ENCODE measurements at places on chromosomes 7 and 10.

- DNase-seq = no peak
Observed at GRCh38 chr10:69259547-69260243, 18.6 kb upstream of the HK1 start.

GRCh38 chr7:43482679-43483252 is 100.1 kb upstream of the STK17A start:
- DNase-seq = no peak

GRCh38 chr10:109912335-109913281 is 10.7 kb downstream of the XPNPEP1 start:
- no peak for DNase-seq

DNA sequence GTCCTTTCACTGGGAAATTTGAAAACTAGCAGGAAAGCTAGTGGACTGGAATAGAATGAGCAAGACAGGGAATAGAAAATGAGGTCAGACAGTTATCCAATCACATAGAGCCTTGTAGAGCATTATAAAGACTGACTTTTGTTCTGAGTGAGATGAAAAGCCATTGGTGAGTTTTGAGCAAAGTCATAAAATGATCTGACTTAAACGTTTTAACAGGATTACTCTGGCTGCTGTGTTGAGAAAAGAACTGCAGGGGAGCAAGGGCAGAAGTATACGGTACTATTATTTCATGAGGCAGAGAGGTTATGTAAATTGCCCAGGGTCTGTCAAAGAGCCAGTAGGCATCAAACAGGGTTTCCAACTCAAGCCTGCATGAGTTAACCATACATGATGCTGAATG is 393.4 kb downstream of the TFEC start:
- DNase-seq = no peak

DNA sequence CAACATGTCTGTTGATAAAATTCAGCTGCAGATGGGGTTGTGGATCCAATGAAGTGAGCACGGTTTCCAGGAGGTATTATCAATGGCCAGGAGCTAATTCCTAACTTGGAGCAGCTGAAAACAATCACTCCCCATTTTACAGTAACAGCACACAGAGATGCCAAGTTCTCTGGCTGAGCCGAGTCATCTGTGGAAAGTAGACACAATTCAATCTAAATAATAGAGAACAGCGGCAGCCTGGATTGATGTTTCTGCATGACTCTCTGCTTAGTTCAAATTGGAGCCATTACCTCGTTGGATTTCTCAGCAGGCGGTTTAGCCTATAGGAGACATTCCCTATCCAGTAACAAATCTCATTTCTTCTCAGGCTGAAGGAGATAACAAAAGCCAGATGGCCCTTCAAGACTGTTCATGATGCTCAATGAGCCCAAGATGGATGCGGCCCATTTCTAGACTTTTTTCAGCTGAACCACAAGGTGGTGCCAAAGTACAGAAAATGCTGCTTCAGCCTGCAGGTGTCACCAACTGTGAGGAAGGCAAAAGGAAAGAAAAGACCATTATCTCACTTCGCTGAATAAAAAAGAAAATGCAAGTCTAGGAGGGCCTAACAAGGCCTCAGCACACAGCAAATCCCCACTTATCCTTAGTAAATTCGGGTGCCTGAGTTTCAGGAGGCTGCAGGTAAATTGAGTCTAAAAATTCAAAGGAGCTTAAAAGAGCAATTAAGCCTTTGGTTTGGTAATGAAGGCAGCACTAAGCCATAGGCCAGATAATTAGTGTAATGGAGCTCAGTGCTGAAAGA is 83.7 kb downstream of the SLC16A9 start:
- peak; percentile 16 for DNase-seq

GRCh38 chr7:74178632-74179031 is 4.5 kb downstream of the EIF4H start:
- no peak for DNase-seq

DNA sequence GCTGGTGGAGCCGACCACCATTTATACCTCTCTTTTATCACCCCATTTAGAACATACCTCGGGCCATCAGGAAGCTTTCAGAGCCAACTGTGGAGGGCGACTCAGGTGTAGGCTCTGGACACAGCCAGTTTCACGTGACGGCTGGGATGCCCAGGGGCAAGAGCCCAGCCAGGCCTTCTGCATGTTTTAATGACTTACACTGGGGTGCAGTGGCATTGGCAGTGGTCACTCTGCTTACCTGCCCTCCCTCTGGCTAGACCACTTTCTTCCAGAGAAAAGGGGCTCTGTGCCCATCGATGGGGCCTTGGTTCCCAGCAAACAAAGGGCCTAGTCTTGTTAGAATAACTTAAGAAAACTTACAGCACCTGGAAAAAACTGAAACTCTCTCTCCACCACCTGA is 50.0 kb downstream of the PNLIPRP2 start:
- DNase-seq = no peak

DNA sequence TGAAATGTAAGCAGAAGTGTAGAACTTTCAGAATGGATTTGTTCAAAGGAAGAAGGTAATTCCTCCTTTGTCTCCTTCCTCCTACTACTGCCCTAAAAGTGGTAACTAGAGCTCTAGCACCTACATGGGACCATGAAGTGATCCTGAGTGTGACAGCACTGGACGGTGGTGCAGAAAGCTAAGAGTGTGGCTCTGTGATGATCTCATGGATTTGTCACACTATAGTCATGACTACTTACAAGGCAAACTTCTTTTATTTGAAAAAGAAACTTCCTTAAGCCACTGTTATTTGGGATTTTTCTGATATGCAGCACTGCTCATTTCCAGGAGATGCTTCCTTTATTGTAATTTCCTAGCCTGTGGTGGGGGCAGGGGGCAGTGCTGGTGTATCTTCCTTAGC is 5.8 kb upstream of the FHIP2A start:
- DNase-seq = no peak

- no peak for DNase-seq
Observed at GRCh38 chr10:722281-723060, 33.0 kb upstream of the DIP2C start.

GRCh38 chr7:127530148-127530547 is 55.2 kb downstream of the GCC1 start:
- DNase-seq = no peak
